Central memory CD8-positive, alpha-beta T cell (primary cell): ENCODE measurements at places on chromosomes 4 and X.

- H3K4me3 ChIP-seq = no peak overlapping the region
- H3K4me1 ChIP-seq = no peaks in the 10 kb centered on the region
- H3K27ac ChIP-seq = no peak overlapping the region
- DNase-seq = no peak
Measured at GRCh38 chrX:93868289-93868965, 194.4 kb downstream of the FAM133A start.

GRCh38 chrX:19840899-19841648 lies 46.3 kb downstream of the SH3KBP1 start:
- peak overlapping the region; percentile 83 for H3K4me3 ChIP-seq
- H3K27me3 ChIP-seq = no peaks in the 10 kb centered on the region
- peaks cover 3% of the 10 kb centered on the region for H3K36me3 ChIP-seq

DNA sequence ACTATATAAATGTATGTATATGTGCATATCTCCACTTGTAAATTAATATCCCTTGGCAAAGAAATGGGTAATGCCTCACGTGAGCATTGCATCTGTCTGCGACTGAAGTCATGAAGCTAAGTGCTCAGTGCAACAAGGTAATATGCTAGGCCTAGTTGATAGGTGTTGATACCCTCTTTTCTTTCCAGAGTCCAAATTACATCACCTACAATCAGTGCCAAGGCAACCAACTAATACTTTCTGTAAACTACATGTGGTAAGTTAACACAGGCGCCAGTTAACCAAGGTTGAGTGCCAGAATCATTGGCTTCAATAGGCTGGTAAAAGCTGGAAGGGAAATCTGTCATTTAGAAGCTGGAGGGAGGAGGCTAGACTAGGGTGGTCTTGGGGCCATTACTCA lies 41.1 kb downstream of the GPM6B start:
- peaks cover 32% of the 10 kb centered on the region for H3K36me3 ChIP-seq
- H3K27me3 ChIP-seq = no peaks in the 10 kb centered on the region
- DNase-seq = no peak
- H3K4me3 ChIP-seq = no peak overlapping the region
- no peak overlapping the region for H3K27ac ChIP-seq

DNA sequence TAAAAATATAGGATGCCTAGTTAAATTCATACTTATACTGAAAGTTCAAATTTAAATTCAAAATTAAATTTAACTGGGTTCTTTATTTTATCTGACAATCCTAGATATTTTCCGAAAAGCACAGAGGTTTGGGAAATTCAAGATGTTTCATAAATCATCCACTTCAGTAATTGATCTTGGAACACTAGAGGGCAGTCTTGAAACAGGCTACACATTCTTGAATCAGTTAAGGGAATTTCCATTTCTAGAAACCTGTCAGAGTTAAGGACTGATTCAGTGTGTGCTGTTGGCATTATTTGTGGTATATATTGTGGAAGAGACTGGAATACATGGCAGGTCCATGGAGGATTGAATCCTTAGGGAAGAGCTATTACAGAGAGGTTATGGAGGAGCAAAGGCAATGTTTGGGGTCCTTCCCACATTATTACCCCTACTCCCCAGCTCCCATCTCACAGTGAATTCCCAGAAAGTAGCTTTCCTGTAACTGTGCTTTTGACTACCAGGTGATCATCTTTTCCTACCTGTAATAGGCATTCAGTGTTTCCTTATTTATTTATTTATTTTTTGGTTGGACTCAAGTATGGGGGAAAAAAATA lies 92.9 kb downstream of the EGF start:
- H3K27ac ChIP-seq = no peak overlapping the region
- no peaks in the 10 kb centered on the region for H3K4me1 ChIP-seq
- H3K36me3 ChIP-seq = no peaks in the 10 kb centered on the region
- H3K27me3 ChIP-seq = no peaks in the 10 kb centered on the region
- DNase-seq = no peak
- H3K4me3 ChIP-seq = no peak overlapping the region

DNA sequence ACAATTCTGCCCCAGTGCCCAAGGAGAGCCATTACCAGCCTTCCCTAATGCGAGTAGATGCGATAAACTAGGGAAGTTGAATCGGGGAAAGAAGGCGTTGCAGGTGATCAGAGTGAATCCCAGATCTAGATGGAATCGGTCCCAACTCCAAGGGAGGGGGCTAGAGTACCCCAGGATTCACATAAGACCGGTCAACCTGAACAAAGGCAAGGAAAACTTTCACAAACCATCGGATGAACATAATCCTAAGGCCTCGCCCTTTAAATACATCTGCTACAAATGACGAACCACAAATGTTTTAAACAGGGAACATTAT lies 11.2 kb upstream of the ZCCHC13 start:
- H3K27me3 ChIP-seq = no peaks in the 10 kb centered on the region
- peak overlapping the region; percentile 97 for H3K4me3 ChIP-seq
- no peak for DNase-seq
- H3K27ac ChIP-seq = peak overlapping the region; percentile 95
